ENCODE measurements at places on chromosomes 16 and 17.

GRCh38 chr16:72482695-72483094, 310.7 kb upstream of the PMFBP1 start:
- no peak for DNase-seq

- DNase-seq = peak; percentile 59
Observed at GRCh38 chr16:84144209-84144858, 643 bp downstream of the HSDL1 start.

GRCh38 chr16:87838643-87839541, 30.4 kb downstream of the SLC7A5 start:
- no peak for DNase-seq

DNA sequence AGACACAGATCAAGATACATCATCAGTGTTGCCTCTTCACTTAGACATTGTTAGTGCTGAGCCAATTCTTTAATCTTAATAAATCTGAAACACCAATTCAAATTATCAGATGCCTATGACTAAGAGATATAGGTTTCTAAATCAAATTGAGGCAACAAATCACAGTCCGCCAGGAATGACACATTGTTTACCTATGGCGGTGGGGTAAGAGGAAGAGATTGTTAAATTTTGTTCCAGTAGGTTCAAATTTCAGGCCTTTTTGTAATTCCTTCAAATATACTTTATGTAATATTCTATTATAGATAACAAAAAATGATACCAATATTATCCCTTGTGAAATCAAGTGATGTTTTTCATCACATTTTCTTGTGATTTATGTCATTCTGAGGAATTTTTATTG, 145.9 kb downstream of the CDH8 start:
- DNase-seq = no peak

- no peak for DNase-seq
Observed at GRCh38 chr17:73393962-73394361, 82.2 kb upstream of the CDC42EP4 start.

- no peak for DNase-seq
Observed at GRCh38 chr16:85387171-85387507, 226.0 kb upstream of the GSE1 start.

DNA sequence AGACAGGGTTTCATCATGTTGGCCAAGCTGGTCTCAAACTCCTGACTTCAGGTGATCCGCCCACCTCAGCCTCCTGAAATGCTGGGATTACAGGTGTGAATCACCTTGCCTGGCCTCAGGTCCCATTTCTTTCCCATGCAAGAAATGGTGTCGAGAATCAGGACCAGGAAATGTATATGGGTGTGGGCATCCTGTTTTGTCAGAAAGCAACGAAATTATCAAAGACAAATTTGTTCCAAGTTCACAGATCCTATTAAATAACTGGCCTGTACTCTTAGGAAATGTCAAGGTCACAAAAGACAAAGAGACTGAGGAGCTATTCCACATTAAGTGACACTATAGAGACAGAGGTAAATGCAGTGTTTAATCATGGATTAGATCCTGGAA, 17.1 kb upstream of the ST6GALNAC1 start:
- no peak for DNase-seq

DNA sequence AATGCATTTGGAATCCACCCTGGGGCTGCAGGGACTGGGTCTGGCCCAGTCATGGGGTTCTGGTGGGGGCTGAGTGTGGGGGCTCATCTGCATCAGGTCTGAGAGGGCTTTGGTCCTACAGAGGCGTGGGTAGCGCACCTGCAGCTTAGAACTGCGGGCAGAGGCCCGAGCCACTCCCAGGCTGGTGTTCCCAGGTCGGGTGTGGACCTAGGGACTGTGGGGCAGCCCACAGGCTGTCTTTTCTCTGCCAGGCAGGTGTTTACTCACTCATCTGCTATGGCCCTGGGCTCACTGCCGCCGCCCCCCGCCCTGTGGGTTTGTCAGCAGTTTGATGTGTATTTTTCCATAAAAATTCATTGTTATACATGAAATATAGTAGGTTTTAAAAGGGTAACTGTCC, 27.0 kb upstream of the DOC2B start:
- DNase-seq = no peak

GRCh38 chr16:10729104-10730048, 14.3 kb upstream of the NUBP1 start:
- peak; percentile 49 for DNase-seq

Data from D341Med (cell line).